ENCODE measurements at places on chromosomes 13 and 19.

DNA sequence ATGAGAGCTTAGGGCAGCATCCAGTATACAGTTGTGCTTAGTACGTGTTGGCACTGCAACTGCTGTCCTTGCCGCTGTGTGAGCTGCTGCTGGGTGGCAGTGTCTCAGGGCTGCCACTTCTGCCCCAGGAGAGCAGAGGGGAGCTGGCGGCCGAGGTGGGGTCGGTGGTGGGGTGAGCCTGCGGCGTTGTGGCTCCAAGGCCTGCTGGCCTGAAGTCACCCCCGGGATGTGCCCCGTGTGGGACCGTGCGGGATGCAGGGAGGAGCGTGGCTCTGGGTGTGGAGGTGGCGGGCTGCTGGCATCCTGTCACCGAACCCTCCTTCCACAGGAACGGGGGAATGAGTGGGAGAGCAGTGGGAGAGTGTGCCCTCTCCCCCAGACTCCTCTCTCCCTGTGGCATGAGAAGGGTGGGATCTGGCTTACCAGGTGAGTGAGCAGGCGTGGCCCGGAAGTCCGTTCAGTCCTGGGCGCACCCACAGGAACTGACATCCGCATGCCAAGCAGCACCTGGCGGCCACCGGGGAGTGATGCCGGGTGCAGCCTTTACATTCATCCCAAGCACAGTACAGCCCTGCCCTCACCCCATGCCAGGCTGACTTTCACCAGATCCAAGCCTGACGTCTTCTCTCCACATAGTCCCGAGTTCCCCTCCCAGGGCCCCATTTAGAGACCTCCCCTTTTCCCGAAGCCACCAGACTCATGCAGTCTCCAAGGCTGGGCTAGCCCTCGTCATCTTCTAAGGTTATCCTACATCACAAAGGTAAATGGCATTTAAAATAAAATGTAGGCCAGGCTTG lies 26.6 kb downstream of the MCF2L start:
- DNase-seq: no peak

- no peak for DNase-seq
Observed at GRCh38 chr13:63299866-63300394, 1884.3 kb upstream of the PCDH20 start.

- no peak for DNase-seq
Observed at GRCh38 chr13:32316028-32316339, 676 bp downstream of the BRCA2 start.

DNA sequence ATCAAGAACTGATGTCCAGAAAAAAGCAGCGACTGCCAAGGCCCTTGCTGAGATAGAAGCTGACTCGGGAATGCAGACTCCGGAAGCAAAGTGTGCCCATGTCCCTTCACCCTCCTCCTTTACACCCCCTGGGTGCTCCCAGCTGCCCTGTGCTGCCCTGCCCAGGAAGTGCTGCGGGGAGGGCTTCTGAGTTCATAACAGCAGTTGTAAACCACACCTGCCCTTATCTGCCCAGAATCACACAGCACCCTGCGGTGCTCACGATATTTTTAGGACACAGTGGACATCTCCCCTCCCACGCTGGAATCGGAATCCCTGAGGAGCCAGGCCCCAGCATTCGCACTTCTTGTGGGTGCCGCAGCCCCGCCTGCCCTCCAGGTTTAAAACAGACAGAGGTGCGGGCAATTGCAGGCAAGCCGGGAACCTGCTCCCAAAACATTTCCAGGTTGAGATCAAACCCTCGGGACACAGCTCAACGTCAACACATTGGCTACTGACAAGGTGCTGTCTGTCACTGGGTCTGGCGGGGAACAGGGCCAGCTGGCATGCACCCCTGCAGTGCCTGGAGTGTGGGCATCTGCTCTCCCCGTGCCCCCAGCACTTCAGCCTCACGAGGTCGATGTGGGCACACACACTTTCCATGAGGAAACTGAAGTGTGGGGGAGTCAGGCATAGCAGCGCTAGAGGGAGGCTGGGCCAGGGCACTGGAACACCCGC lies 36.8 kb downstream of the RAB20 start:
- DNase-seq: no peak

DNA sequence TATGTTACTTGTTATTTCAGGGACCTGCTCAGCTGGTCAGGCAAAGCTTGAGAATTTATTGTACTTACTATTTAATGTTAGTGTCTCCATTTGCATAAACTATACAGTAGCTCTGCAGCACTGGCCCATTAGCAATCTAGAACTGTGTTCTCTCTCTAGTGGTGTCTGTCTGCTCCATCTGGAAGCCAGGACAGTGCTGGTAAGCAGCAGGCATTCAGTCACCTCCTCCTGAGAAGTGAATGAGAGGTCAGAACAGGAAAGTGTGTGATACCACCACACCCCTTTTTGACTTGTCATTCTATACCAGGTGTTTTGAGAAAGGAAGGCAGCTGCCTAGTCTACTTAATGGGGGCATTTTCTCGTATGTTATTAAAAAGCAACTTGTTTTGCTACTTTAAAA lies 3.9 kb downstream of the COG3 start:
- no peak for DNase-seq

Measured in SJCRH30 (cell line).